ENCODE measurements at places on chromosomes 2 and 18.

DNA sequence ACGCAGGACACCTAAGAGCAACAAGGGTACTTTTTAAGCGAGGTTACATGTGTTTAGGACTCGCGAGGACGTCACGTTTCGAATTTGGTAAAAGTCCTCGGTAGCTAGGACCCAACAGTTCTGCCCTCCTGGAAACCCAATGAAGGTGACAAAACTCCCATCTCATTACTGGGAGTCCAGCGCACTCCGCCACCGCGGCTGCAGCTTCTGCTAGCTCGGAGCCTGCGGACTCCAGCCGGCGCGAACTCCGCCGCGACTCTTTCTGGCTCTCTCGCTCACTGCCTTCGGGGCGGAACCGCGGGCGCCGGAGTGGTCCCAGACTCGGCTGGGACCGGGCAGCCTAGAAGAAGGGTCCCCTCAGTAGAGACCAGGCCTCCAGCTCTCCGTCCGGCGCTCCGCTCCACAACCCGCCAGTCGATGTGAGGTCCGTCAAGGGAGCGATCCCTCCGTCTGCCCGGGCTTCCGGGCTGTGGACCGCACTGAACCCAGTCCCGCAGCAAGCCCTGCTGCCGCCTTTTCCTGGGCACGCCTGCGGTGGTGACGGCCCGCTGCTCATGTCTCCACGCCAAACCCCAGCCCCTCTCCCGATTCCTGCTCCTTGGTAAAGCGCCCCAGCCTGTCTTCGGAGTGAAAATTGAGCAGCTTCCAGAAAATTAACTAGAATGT is 3.0 kb upstream of the OSR1 start:
- no peak for DNase-seq

- DNase-seq: no peak
These were observed 4.0 kb downstream of the ALPP start for GRCh38 chr2:232382331-232383225.

DNA sequence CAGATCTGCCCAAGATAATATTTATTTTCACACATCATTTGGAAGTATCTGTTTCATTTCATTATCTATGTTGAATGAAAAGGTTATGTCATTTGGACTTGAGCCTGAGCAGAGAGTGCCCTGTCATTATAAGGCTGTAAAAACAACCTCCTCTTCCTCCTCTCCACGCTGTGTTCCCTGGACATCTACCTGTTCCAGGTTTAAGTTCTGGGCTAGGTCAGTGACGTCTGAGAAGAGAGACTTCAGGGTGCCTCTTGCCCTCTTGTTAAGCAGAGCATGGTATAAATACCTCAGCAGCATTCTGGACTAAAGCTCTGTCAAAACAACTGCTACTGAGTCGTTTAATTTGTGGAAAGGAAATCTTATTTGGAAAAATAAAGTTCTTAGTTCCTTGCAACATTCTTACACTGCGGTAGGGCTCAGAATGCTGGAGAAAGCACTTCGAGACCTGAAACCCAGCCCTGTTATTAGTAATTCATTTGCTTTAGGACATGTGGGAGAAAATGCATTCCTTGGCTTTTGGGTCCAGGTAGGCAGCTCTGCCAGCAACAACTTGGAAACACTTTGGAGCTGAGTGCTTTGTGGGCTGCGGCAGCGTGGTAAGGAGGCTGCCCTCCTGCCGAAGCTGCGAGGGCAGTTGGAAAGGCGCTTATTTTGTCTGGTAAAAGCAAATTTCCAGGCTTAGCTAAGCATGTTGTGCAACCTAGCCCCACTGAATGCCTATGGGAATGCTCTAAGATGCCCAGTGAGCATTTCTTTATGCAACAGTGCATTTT is 91.8 kb upstream of the NEDD4L start:
- DNase-seq: no peak

GRCh38 chr2:57947398-57947797 is 99.2 kb upstream of the VRK2 start:
- no peak for DNase-seq

DNA sequence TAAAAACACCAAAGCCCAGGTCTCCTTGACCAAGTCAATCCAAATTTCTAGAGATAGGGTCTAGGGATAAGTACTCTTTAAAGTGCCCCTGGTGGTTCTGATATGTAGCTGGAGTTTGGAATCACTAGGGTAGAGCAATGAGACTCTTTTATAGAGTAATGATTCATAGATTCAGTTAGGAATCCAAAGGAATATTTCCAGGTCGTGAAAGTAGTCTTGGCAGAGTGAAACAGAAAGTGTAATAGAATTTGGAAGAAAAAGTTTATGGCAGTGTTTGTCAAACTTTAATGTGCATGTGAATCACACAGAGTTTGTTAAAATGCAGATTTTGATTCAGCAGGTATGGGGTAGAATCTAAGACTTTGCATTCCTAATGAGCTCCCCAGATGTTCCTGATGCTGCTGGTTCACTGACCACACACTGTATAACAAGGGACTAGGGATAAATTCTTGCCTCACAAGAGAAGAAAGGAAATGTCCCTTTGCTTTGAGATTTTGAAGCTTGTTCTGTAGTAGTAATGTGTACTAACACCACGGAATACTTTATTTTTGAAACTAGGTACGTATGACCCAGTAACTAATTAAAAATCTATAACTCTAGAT is 1.8 kb downstream of the UPP2 start:
- DNase-seq: no peak

DNA sequence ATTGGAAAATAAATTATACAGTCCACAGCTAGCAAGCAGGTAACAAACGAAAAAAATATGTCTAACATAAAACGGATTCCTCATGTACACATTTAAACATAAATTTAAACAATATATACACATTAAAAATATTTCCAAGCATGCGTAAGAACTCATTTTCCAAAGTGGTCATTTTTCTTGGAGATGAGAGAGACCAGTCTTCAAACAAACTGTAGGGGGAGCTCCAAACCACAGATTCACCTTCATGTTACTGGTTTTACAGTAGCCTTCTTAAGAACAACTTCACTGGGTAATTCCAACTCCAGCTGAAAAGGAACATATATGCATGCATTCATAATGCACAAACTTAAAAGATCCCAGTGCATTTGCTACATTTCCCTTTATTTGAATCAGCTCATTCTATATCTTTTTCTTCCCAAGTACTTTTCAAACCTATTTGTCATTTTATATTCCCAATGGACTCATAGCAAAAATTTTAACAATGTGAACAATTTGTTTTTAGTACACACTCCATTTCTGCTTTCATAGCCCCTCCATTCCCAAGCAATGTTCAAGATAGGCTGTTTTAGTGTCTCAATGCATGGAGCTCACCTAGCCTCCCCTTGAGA is 4.7 kb upstream of the STAMBP start:
- peak; percentile 87 for DNase-seq

DNA sequence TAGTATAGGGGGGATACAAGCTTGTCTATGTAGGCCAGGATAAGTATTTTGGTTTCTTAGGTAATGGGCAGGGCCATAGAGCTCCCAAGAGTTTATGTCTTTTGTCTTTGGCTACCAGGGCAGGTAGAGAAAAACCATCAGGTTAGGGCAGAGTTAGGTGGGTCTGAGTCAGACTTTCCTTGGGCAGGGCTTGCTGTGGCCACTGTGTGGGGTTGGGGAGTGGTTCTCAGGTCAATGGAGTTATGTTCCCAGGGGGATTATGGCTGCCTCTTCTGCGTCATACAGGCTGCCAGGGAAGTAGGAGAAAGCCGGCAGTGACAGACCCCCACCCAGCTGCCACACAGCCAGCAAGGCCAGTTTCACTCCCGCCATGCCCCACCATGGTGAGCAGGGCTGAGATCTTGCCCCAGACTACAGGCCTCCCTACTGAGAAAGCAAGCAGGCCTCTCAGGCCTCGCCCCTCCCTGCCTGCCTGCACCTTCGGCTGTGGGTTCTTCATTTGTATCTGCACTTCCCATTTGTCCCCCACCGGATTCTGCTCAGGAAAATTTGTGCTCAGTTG is 55.5 kb downstream of the RPIA start:
- no peak for DNase-seq

GRCh38 chr2:112835061-112835501 is 1.5 kb downstream of the IL1B start:
- no peak for DNase-seq

DNA sequence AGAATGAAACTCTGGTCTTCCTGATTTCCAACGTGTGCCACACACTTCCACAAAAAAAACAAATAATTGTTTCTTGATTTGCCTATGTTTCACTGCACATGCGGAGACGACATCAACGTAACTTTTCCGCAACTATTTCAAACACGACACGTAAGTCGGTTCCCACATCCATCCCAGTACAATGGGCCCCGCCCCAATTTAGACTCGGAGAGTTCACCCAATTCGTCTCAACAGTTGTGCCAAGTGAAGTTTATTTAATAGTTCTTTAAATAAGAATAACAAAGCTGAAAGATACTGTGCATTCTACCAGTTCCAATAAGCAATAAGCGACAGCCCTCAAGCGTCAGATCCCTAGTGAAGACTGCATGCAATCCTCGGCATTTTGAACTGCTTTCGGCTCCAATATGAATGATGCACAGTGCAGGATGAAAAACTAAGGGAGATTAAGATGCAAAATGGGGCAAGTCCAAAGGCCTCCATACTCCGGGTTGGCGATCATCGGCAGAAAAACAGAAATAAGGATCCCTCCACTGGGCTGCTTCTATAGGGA is 664 bp downstream of the CCT4 start:
- DNase-seq: no peak

DNA sequence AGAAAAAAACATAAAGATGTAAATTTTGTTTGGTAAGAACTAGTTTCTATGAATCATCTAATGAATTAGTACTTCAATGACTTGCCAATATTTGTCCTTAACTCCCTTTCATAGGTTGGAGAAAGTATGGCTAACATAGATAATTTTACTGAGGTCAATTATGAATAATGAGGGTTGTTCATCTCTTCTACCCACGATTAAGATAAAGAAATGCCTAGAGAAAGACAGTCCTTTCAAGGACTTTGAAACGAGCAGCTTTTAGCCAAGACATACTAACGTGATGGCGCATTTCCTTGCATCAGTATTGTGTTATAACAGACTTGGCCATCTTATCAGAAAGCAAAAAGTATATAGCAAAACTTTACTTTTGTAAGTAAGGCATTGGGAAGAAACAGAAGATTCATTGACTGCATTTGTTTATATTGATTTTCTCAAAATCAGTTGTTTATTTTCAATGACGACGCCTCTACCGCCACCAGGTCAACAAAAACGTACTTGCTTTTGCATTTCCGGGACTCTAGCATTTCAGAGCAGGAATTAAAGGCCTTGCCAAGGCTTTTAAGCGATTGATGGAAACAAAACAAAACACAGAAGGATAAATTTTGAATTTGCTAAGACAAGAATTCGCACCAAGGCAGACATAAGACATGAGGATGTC is 961 bp downstream of the RBM43 start:
- no peak for DNase-seq

DNA sequence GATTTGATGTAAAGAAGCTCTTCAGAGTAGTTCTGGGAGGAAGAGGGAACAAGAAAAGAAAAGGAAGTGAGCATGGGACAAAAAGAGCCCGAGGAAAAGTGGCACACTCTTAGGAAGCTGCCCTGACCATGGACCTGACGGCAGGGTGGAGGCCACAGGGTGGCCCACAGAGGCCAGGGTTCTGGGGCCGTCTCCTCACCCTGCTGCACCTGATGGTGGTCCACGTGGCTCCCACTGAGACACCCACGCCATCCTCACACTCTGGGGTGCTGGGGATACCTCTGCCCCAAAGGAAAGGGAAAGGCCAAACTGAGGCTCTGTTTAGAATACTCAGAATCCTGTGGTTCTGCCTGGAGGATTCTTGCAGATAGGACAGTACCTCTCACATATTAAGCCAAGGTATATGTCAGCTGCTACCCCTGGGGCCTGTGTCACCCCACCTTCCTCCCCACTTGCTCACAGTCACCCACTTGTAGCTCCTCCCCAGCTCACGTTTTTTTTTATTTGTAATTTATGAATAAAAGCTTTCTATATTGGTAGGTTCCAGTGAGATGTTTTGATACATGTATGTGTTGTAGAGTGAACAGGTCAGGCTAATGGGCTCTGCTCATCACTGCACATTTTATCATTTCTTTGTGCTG is 171.1 kb downstream of the LDLRAD4 start:
- DNase-seq: no peak

DNA sequence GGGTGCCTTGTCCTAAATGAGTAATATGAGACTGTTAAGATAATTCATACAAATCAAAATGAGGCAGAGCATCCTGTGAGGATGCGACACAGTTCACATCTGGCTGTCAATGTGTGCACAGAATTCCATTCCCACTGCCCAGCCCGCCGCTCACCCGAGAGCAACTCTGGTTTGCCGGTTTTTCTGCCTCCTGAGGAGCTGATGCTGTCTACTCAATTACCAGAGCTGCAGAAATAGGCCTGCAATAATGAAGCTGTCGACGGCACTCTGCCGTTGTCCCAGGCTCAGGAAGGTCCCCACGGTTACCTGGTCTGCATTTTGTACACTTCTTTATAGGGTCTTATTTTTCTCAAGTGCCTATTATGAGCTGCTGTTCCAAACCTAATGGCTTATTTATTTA is 55.7 kb upstream of the LYPD1 start:
- no peak for DNase-seq

GRCh38 chr2:237307474-237307873 is 106.5 kb downstream of the COL6A3 start:
- no peak for DNase-seq

- DNase-seq: peak; percentile 37
These were observed 9.9 kb downstream of the CCT7 start for GRCh38 chr2:73243884-73244570.

- no peak for DNase-seq
These were observed 372.5 kb downstream of the RNF144A start for GRCh38 chr2:7289697-7290096.

DNA sequence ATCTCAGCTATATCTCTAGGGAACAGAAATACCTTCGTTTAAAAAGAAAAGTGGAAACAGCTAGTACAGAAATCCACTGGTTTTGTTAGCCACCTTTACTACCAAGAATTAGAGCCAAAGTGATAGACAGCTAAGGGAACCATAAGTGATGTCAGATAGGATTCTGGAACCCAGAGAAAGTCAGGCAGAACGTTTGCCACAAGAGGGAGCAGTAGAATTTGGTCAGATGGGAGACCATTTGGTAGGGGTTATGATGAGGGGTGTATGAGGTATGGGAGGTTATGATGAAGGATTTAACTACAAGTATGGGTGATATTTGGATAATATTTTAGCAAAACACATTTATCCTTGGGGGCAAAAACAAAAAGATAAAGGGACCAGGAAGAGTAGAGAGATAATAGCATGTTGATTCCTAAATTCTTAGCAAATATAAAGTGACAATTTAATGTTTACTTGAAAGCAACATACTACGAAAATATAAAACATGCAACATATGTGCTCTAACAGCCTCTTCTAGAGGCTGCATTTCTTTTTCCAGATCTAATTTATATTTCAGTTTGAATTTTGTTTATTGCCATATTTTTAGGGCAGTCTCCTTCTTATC is 3.3 kb downstream of the SLC8A1 start:
- peak; percentile 39 for DNase-seq

DNA sequence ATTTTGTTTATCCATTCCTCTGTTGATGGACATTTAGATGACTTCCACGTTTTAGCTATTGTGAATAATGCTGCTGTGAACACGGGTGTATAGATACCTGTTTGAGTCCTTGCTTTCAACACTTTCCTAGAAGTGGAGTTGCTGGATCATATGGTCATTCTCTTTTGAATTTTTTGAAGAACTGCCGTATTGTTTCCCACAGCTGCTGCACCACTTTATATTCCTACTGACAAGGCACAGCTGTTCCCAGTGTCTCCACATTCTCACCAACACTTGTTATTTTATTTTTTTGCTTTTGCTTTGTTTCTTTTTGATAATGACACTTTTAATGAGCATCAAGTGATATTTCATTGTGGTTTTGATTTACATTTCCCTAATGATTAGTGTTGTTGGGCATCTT is 41.4 kb upstream of the KCNJ13 start:
- no peak for DNase-seq

- DNase-seq: no peak
These were observed 39.5 kb downstream of the VWC2L start for GRCh38 chr2:214450118-214450894.

GRCh38 chr2:24307961-24308360 is 52.4 kb downstream of the ITSN2 start:
- DNase-seq: no peak

Data from trophoblast cell (in vitro differentiated cells and primary cell).